Hindlimb muscle (tissue), 1 donor: ENCODE measurements at places on chromosomes 4 and X.
A peak's percentile ranks its signal among the peaks of the same experiment; 100 is the strongest.

DNA sequence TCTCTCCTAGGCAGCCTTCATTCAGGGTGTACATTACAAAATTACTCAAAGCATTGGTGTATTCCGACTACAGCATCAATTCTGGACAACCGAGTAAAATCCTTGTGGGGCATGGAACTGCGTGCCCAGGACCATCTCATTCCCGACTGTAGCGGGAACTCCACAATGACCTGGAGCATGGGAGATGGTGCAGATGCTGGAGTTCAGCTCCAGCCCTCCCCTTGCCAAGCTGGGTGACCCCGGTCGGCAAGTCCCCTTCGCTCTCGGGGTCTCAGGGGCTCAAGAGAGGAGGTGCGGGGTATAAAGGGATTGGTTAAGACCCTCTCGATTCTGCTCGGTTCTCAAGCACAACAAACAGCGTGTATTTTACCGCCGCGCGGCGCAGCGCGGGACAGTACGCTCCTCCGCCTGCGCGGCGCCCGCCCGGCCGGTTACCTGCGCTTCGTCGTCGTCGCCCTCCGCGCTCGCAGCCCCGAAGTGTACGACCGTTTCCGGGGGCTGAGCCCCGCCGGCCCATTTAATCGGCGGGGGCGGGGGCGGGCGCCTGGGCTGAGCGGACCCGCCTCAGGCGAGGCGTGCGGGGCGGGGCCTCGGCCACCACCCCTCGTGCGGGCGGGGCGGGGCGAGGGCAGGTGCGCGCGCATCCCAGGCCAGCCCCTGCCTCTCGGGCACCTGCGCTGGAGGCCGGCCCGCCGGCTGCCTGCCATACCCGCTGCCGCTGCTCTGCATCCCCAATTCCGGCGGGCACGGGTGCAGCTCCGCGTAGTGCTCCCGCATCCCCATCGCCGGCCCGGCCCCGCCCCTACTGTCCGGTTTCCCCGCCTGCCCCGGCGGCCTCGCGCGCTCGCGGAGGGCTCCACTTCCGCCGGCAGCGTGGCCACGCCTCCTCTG lies at the start of gene G6PD:
Gene G6PD (minus strand): TSS at position 493 of the 891 bp plus-strand sequence. CDS start 691 bp downstream, outside the sequence.
- peak; percentile 69 for DNase-seq

DNA sequence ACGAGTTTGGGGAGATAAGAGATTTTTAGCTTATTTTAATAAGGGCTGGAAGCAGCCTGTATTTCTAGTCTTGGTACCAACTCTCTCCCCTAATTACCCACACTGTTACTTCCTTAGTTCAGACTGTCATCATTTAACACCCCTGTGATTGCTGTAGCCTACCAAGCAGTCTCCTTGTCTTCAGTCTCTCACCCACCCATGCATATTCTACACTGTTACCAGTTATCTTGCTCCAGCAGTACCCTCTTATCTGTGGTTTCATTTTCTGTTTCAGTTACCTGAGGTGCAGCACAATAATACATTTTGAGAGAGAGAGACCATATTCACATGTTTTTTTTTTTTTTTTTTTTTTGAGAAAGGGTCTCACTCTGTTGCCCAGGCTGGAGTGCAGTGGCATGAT lies 80.2 kb downstream of the DIAPH2 start:
- no peak for DNase-seq

- DNase-seq, result no peak
These were observed 688 bp downstream of the UFSP2 start for GRCh38 chr4:185424905-185425646.

GRCh38 chr4:76723924-76724323 lies 174.0 kb downstream of the SOWAHB start:
- DNase-seq, result no peak

GRCh38 chr4:60313611-60314178 lies 886.4 kb upstream of the ADGRL3 start:
- no peak for DNase-seq

DNA sequence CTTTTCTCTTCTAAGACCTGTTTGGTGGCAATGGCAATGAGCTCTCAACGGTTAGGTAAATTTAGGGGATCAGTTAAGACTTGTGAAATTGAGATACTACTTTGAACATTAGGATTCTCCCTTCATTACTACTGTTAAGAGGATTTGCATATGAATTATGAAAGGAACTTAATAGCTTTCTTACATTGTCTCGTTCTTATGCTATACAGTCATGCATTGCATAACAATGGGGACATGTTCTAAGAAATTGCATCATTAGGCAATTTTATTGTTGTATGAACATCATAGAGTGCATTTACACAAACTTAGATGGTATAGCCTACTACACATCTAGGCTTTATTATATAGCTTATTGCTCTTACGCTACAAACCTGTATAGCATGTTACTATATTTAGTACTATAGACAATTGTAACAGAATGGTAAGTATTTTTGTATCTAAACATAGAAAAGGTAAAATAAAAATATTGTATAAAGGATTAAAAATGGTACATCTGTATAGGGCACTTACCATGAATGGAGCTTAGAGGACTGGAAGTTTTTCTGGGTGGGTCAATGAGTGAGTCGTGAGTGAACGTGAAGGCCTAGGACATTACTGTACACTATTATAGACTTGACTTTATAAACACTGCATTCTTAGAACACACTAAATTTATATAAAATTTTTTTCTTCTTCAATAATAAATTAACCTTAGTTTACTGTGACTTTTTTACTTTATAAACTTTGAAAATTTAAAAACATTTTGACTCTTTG lies 62.5 kb downstream of the PAQR3 start:
- DNase-seq, result no peak

DNA sequence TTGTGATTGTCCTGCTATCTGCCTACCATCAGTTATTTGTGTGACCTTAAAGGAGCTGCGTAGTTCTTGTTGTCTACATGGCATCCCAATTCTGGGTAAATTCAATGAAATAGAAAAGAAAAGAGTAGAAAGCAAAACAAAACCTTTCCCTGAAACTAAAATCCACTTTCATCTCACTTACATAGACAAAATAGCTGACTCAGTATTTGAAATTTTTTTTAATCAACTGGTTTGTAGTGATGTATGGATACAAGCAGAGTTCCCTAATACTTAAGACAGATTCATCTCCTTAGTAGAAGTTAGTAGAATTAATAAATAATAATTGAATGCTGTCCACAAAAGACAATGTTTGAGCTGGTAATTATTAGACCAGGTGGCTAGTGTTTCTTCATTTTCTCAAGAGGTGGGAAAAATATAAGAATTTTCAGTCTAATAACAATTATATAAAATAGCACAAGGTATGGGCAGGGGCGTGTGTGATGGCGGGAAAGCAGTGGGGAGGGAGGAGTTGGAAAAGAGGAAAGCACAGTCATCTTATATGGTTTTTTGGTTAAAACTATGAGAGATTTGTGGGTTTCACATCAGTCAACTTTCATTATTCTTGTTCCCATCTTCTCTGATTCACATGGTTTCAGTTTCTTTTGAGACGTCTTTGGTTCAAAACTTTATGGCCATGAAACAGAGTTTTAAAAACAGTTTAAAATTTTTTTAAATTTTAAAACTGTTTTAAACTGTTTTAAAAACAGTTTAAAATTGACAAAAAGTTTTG lies 275.2 kb downstream of the SPRY1 start:
- DNase-seq, result no peak

DNA sequence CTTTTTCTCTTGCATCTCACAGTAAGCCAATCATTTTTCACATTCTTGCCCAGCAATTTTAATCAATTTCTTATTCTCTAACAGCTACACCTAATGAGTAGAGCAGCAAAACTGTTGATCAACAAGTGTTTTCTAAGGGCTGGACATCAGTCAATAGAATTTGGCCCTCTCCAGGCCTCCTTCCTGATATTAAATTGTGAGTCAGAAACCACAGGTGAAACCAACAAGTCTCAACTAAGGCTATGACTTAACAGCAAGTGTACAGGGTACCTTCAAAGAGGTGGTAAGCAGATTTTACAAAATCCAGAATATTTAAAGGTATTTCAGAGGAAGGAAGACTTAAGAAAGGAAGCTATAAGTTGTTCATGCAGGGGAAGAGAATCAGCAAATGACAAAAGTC lies 156.5 kb upstream of the ARHGAP24 start:
- no peak for DNase-seq

DNA sequence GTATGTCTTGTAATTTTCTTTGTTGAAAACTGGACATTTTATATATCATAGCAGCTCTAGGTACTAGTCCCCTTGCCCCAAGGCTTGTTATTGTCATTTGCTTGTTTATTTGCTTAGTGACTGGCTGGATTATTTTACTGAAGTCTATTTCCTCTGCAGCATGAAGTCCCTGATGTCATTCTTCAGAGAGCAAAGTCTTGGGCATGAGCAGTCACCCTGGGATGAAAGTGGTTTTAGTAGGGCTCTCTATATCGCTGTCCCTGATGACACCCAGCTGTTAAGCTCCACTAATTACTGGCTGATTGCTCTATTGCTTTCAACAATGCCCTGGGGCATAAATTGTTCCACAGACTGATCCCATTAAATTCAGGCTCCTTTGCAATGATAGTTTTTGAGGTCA lies 113.5 kb upstream of the USP9X start:
- no peak for DNase-seq

DNA sequence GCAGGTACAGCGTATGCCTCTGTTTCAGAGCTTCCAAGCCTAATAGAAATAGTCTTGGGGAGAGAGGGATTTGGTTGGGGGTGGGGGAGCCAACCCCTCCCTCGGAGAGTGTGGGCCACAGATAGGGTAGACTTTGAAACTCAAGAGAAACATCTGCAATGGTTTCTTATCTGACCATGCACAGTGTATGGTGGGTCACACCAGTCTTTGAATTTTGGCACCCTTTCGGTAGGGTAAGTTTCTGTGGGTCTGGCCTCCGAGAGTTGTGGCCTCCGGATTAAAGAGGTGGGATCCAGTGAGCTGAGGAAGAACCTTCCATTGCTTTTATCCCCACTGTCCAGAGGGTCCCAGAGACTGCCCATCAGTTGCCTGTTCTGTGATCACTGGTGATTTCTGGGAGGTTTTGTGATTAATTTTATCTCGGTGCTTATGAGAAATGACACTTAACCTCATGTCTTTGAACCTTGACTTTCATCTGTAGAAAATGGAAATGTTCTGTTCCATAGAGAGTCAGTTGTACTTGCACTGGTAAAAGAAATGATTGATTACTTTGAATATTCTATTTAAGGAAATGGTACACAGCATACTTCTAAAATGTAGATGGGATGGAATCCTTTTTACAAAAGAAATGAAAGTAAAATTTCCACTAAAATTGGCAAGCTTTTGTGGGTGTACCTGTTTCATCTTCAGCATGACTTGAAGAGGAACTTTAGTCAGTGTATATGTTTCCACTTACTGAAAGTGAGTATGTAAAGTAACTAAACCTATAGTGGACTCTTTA lies 62.7 kb downstream of the TMEM131L start:
- DNase-seq, result no peak
